ENCODE measurements at places on chromosomes 5 and 9. TPM values are rescaled to one million over a fixed set of nuclear protein-coding genes. Genes with fewer than 3 reads are reported as not detected.

- no peaks in the 10 kb centered on the region for H3K27me3 ChIP-seq
- no peak overlapping the region for H3K27ac ChIP-seq
- peaks cover 22% of the 10 kb centered on the region for H3K4me1 ChIP-seq
- H3K36me3 ChIP-seq = no peaks in the 10 kb centered on the region
- DNase-seq = no peak
Observed at GRCh38 chr5:123520677-123521247, 8.8 kb downstream of the CSNK1G3 start.

GRCh38 chr5:33595303-33595702 lies 154.5 kb downstream of the TARS1 start:
- no peaks in the 10 kb centered on the region for H3K4me1 ChIP-seq
- no peaks in the 10 kb centered on the region for H3K36me3 ChIP-seq
- H3K27me3 ChIP-seq = no peaks in the 10 kb centered on the region
- DNase-seq = no peak
- no peak overlapping the region for H3K27ac ChIP-seq
- no peak overlapping the region for H3K4me3 ChIP-seq

The ENTR1 gene
- polyA plus RNA-seq = 21.4 TPM

The C5orf52 gene
- not detected for polyA plus RNA-seq

DNA sequence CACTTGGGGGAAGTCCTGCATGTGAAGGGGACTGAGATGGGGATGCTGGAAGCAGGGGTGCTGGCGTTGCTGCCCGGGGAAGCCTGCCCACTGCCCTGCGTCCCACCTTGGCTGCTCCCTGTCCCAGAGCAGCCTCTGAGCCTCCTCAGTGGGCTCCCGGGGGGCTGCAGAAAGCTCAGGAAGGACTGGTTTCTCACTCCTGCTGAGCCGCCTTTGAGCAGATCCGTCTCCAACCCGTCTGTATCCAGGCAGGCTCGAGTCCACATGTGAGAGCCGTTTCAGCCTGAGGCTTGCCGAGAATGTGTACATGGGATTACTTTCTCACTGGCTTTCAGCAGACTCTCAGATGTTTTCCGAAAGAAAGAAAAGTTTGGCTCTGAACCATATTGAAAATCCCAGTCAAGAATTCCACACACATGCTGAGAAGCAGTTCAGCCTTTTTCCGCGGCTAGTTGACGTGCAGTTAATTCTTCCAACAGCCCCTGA lies 95.3 kb upstream of the COL5A1 start:
- no peak overlapping the region for H3K4me3 ChIP-seq
- H3K36me3 ChIP-seq = no peaks in the 10 kb centered on the region
- no peaks in the 10 kb centered on the region for H3K4me1 ChIP-seq
- DNase-seq = no peak
- H3K27me3 ChIP-seq = peaks cover 11% of the 10 kb centered on the region
- H3K27ac ChIP-seq = peak overlapping the region; percentile 77

DNA sequence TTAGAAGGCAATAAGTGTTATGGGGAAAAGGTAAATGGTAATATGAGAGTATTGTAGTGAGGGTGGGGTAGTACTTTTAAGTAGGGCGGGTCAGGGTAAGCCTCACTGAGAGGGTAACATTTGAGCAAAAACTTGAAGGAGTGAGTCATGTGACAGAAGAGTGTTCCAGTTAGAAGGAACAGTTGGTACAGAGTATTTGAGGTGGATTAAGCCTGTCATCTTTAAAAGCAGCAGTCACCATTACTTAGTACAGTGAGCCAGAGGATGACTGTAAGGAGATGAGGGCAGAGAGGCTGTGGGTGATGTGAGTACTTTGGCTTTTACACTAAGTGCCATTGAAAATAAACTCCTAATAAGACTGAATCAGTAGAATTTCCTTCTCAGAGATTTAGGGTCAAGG lies 54.8 kb downstream of the UBAP1 start:
- peaks cover 3% of the 10 kb centered on the region for H3K4me1 ChIP-seq
- H3K36me3 ChIP-seq = no peaks in the 10 kb centered on the region
- no peak for DNase-seq
- H3K27ac ChIP-seq = no peak overlapping the region
- no peak overlapping the region for H3K4me3 ChIP-seq

The NUTM2G gene
- not detected for polyA plus RNA-seq

The LRRC19 gene
- polyA plus RNA-seq = not detected

DNA sequence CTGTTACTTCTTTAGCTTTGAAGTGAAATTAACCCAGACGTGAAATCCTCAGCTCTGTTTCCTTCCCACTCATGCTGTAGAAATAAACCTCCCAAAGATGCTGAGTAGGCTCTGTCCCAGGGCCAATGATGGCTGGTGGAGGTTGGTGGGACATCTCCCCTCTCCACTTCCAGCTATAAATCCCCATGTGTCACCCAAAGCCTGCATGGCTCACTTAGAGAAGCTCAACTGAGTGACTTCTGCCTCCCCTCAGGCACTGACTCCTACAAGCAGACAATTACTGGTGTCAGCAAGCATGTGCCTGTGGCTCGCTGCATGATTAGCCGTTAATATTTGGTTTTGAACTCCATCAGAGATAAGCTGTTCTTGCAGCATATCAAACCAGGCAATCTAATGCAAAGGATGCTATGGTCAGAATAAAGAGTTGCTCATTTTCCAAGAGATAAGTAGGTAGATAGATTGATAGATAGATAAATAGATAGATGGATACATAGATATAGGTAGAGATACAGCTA lies 569.5 kb upstream of the WWC1 start:
- H3K4me3 ChIP-seq = no peak overlapping the region
- no peak for DNase-seq
- no peaks in the 10 kb centered on the region for H3K4me1 ChIP-seq
- no peaks in the 10 kb centered on the region for H3K36me3 ChIP-seq
- no peak overlapping the region for H3K27ac ChIP-seq
- no peaks in the 10 kb centered on the region for H3K27me3 ChIP-seq
